ENCODE measurements at places on chromosomes 5 and 9.

- DNase-seq = no peak
These were observed 3.3 kb downstream of the RASGRF2 start for GRCh38 chr5:80963521-80963895.

GRCh38 chr5:147290261-147290660 is 55.4 kb downstream of the STK32A start:
- DNase-seq = no peak

DNA sequence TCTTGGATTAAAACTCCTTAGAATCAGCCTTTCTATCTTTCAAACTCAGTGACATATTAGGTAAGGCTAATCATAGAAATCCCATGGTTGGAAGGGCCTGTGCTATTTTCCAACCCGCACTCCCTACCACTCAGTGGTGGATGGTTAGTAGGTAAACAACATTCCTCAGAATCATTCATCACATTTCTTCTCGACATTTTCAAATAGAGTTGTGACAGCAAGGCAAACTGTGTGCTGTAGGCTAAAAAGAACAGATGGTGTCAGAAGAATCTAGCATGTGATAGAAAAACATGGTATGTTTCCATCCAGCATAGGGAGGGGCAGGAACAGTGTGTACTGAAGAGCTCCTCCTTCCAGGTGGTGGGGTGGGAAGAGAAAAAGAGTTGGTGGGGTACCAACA is 227.3 kb upstream of the NMUR2 start:
- DNase-seq = no peak

DNA sequence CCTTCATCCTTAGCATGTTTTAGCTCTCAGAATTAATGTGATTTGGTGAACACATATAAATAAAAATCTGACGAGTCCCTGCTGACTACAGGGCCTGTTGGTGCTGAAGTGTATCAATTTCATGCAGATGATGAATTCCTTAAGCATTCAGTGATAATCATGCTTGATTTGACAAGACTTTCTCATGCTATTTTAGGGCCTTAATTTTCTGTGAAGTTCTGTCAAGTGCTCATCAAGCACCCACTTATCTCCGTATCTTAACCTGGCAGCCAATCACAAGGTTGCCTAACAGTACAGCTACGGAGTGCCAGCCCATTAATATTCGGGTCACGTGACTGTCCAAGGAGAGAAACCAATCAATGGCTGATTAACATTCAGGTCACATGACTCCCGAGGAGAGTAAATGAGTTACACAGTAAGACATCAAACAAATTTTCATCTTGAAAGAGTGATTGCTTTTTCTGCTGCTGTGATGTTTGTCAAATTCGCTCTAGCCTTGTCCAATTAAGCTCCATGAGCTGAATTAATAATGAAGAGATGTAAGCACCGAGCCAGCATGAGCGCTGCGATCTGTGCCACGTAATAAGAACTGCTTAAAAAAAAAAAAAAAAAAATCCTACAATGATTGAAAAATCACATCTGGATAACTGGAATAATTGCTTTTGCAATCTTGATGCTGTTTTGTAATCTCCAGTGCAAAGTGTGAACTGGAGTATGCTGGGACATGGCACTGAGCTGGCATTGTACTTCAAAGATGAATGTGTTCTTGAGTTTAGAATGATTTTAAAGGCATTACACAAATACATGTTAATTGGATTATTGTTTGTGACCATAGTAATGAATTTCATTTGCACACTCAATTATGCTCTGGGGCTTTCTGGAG is 104.3 kb upstream of the SPATA31D4 start:
- DNase-seq = no peak

DNA sequence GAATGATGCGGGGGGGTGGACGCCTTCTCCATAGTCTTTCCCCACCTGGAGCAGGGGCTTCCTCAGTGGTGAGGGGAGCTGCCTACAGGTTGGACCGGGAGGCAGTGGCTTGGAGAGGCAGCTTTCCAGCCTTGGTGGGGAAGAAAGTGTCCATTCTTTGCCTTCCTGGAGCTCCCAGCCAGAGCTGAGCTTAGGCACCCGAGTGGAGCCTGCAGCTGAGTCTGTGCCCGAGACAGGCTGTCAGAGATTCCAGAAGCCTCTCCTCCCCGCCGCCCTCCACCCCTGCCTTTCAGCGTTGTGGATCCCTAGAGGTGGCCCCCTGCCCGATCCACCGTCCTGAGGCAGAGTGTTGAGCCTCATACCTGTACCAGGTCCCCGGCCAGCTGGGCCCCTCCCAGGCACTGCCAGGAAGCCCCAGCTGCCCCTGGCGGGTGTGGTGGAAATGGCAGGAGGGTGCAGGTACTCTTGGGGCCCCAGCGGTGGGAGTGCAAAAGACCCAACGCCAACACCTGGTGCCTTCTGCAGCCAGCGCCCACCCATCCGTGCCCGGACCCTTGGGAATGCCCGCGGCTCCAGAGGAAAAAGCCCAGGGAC is 112.0 kb downstream of the RXRA start:
- no peak for DNase-seq

DNA sequence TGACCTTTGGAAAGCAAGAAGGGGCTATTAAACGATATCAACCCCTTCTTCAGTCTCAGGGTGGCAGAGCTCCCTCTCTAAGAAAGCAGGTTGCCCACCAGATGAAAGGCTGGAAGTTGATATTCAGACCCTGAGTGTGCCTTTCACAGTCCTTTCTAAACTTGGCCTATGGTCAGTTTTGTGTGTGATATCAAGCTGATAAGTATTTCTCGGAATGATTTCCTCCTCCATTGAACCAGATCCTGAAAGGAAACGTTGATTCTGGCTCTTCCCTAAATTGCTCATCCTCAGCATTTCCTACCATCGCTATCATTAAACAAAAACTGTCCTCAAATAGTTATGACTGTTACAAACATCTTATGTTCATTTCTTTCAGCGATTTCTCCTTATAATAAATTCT is 130.4 kb downstream of the CEMIP2 start:
- DNase-seq = no peak

DNA sequence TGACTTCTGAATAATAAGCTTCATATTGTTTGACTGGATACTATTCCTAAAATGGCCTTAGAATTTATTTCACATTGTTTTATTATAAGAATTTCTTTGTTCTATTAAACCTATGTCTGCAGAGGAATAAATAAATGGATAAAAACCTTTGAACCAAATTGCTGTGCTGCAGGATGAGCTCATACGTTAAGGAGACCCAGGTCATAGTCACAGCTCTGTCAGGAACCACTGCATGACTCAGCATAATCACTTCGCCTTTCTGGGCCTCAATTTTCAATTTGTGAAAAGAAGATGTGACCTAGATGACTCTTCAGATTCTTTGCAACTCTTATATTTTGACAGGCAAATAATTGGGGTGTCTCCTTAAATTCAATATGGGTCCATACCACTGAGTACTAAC is 36.7 kb upstream of the HMHB1 start:
- DNase-seq = no peak

GRCh38 chr5:161299053-161299452 is 247.5 kb downstream of the GABRB2 start:
- no peak for DNase-seq

DNA sequence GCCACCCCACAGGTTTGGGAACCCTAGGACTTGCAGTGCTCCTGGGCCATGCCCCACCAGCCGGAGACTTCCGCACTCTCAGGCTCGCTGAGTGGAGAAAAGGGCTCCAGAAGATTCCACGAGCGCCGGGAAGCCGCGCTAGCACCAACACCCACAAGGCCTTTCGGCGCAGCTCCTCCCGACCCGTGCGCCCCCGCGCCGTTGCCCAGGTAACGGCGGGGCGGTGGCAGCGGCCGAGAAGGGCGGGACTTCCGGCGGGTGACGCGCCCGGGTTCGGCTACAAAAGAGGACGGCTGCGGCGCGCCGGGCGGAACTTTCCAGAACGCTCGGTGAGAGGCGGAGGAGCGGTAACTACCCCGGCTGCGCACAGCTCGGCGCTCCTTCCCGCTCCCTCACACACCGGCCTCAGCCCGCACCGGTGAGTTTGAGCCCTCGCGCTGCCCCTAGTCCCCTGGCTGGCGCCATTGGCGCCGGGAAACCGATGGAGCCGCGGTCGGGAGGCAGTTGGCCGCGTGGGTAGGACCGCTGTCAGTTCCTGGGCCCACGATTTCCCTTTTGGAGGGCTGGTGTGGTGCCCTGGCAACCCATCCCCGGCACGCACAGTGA is at the start of gene DNAJA1:
Gene DNAJA1 (plus strand): TSS at position 308 of the 606 bp plus-strand sequence. CDS start 1,212 bp downstream, outside the sequence.
- peak; percentile 96 for DNase-seq

GRCh38 chr9:6938447-6938846 is 180.7 kb downstream of the KDM4C start:
- DNase-seq = no peak

- no peak for DNase-seq
These were observed 46.1 kb upstream of the PCA3 start for GRCh38 chr9:76718166-76718565.

DNA sequence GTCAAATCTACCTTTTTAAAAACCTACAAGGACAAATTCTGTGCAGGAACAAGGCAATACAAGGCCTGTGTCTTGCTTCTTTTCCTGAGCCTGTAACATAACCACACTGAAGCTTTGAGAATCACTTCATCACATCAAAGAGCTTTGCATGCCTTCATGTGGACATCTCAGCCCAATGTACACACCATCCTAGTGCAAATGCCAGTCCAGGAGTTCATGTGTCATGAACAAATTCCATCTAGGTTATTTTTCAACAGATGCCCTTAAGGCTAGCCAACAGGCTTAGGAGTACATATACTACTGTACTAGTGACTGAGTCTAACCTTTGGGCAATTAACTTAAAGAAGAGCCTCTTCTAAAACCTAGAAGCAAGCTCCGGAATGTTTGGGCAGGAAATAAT is 106.4 kb downstream of the CDH10 start:
- no peak for DNase-seq

DNA sequence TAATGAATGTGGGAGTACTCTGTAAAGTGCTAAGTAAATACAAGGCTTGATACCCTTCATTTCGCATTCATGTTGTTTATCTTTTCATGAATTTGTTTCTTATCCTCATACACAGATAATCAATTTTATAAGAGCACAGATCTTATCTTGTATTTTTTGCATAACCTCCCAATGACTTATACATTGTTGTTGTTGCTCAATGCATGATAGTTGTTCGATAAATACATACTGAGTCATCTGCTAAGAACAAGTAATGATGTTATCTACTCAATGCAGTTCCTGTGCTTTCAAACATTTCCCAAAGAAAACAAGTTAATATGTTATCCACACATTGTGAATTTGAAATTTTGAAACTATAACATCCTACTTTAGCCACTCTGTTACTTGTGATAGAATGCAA is 60.7 kb downstream of the TAF11L14 start:
- DNase-seq = no peak
